ENCODE measurements at places on chromosomes 1 and 21.

DNA sequence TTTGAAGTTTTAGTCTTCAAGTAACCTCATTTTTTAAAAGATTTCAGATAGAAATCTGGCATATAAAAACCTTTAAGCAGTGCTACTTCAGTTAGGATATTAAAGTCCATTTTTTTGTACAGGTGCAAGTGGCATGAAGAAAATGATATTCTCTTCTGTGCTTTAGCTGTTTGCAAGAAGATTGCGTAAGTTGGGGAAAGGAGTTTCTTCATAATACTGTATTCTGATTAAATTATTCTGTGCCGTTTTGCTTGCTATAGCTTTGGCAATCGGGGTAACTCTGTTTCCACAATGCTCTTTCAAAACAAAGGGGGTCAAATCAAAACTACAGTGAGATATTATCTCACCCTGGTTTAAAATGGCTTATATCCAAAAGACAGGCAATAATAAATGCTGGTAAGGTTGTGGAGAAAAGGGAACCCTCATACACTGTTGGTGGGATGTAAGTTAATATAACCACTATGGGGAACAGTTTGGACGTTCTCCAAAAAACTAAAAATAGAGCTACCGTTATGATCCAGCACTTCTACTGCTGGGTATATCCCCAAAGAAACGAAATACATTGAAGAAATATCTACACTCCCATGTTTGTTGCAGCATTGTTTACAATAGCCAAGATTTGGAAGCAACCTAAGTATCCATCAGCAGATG lies 27.1 kb downstream of the MAEL start:
- no peak for DNase-seq

DNA sequence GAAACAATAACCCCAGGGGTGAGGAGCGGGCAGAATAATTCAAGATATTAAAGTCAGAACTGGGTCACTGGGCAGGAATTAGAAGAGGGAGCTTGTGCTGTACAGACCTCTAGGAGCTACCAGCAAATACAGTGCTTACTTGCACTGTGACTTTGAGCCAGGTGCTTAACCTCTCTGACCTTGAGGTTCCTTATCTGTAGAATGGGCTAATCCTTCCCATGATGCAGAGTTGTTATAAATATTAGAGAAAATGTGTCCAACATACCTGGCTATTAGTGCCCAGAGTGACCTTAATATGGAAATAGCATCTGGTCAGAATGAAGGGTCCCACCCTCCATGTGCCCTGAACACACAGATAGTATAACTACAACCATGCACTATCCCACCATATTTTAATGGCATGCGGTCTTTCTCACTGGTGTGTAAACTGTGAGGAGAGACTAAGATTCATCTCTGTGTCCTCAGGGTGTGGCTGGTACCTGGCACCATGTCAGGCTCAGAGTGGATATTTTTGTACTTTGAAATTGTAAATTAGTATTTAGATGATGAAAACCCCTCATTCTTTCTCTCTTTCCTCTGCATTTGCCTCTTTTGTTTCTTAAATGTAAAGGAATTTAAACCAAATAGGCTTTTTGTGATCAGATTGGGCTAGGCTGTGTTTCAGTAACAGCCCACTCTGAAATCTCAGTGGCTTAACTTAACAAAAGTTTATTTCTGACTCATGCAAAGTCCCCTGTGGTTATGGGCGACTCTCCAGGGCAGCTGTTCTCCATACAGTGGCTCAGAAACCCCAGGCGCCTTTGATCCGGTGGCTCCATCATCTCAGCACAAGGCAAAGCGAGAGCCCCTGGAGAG lies 60.0 kb upstream of the ROR1 start:
- DNase-seq, result no peak

DNA sequence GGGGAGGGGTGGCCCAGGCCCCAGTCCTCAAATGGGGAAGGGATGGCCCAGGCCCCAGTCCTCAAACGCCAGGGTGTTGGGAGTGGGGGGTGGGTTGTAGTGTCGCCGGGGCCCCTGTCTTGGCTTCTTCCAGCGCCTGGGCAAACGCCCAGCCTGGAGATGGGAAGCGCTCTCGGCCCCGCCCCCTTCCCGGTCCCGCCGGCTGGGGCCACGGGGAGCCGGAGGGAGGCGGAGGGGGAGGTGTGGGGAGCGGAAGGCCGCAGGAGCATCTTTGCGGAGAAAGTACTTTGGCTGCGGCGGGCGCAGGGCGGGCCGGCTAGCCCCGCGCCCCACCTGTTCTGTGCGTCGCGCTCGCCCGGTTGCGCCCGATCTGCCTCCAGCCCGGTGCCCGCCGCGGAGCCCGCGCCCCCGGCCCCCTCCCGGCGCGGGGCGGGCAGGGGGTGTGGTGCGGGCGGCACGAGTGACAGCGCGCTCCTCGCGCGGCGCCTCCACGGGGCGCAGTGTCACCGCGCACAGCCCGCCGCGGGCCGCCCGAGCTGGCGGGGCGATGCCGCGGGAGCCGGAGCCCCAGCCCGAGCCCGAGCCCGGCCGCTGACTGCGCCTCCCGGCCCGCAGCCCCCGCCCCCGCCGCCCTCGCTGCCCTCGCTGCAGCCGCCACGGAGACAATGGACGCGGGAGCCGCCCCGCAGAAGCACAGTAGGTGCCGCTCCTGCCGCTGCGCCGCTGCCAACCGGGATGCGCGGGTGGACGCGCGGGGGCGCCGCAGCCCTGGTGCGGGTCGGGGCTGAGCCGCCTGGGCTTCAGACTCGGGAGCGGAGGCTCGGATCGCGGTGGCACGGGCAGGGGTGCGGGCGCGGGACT lies 31.1 kb upstream of the PEX10 start:
- DNase-seq, result no peak

- no peak for DNase-seq
Measured at GRCh38 chr1:39230261-39231190, 26.0 kb downstream of the MACF1 start.

- DNase-seq, result no peak
Measured at GRCh38 chr1:168520832-168521231, 23.0 kb downstream of the XCL2 start.

DNA sequence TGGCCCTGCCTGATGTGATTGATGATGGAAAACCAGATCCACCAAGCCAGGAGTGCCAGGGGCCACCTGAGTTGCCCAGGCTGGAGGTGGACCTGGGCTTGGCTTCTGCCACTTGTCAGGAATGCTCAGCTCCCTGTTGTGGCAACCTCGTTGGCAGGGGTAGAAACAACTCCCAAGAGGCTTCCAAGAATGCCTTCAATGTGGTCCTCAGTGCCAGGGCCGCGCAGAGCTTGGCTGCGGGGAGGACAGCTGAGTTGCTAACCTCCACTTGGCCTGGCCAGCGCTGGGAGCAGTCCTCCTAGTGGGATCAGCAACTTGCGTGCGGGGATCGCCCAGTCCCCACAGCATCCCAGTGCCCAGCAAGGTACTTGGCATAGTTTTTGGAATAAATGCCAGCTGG lies 9.0 kb downstream of the MYOM3 start:
- no peak for DNase-seq

DNA sequence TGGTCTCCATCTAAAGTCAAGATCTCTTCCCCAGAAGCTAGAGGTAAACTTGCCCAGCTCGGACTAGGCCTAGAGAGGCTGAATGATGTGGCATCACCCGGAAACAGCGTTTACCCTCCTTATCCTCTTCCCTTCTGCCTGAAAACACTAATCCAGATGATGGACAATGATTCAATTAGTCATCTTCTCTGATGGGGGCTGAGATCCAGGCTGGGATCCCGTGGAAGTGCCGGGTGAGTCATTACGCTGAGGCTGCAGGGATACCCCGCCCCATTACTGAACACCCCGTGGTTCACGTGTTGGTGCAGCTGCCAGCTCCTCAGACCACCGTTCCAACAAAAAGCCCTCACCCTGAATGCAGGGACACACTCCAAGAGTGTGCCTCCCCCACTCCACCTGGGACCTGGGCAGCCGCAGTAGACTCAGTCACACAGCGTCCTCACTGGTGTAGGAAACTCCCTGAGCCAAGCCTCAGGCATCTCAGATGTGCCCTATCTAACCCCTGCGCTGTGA lies 2.0 kb downstream of the S100A6 start:
- no peak for DNase-seq

- no peak for DNase-seq
Measured at GRCh38 chr1:41371630-41372599, 10.7 kb downstream of the FOXO6 start.

DNA sequence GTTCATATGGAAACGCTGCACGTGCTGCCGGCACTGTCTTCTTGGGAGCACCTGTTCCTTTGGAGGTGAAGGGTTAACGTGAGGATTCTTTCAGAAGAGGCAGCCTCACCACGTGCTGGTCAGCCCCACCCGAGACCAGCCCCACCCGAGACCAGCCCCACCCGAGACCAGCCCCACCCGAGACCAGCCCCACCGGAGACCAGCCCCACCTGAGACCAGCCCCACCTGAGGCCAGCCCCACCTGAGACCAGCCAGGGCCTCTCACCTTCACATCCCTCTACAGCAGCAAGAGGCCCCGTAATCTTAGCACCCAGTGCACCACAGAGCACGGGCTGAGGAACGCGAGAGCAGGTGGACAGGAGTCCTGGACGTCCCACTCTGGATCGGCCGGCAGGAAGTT lies 18.0 kb downstream of the PRDM16 start:
- DNase-seq, result no peak

DNA sequence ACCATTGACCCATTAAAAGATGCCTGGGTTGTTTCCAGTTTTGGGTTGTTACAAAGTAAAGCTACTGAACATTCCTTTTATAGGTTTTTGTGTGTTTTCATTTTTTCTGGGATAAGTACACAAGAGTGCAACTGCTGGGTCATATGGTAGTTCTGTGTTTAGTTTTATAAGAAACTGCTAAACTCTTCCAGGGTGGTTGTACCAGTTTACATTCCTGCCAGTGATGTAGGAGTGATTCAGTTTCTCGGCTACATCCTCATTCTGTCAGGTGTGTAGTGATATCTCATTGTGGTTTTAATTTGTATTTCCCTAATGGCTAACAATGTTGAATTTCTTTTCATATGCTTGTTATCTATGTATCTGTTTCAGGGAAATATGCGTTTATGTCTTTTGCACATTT lies 58.5 kb upstream of the DNAJC6 start:
- DNase-seq, result no peak

- no peak for DNase-seq
Measured at GRCh38 chr21:40556442-40556968, 290.5 kb downstream of the DSCAM start.

DNA sequence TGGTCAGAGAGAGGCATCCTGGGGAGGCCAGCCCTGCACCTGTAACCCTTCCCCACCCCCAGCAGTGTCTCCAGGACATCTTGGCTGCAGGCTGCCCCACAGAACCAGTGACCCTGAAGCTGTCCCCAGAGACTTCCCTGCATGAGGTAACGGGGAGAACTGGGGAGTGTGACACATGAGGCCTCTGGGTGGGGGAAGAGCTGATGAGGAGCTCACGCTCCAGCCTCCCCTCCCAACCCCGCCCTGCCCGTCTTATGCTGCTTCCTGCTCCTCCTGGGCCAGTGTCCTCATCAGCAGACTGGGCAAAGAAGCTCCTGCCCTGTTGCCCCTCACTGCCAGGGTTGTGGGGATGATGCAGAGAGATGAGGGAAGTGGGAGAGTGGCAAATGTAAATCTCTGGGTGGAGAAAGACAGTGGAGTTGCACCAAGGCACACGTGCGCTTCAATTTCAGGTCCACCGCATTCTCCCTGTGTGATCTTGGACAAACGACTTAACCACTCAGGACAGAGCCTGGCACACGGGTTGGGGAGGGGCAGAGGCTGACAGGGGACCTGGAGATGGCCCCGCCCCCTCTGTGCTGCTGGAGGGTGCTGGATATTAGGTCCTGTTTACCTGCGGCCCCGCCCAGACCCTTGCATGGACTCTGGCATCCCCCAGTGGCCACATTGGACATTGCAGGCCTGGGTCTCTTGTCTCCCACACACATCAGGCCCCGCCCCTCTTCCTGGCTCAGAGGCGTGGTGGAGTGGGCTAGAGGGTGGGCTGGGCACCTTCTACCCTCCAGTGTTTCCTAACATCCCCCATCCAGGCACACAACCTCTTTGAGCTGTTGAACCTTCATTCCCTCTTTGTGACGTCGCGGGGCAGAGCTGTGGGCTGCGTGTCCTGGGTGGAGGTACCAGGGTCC lies 12.3 kb downstream of the CLCNKB start:
- peak; percentile 74 for DNase-seq

DNA sequence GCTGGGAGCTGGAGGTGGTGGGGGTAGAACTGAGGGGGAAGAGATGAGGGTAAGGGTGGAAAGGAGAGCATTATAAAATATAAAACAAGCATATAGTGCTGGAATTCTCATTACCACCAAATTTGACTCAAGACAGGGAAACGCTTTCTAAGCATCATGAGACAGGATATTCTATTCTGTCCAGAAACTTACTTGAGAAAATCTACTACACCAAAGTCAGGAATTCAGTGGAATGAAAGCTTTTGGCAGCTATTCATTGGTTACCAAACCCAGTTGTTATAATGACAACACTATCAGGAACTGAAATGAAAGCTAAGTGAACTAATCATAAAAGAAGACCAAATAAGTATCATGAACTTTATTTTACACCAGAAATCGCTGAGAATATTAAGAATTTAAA lies 14.5 kb downstream of the AIDA start:
- no peak for DNase-seq

DNA sequence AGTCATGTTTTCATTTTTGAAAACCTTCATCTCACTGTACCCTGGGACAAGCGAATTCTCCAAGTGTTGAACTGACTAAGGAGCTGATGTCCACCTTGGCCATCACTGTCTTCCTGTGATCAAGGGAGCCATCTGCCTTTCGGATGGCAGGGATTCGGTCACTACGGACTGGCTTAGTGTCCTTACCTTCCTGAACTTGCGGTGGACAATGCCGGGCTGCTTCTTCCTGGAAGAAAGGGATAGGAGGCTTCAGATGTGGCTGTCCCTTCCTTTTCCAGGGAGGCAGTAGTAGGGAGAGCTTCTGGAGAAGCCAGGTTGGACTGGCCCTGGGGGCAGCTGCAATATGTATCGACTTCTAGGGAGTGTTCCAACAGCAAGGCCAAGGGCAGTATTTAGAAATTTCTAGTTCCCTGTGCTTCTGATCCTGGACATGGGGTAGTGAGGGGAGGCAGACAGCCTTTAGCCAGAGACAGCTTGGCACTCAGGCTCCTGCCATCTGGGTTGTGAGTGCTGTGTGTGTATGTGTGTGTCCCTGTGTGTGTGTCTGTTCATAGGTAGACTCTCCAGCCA lies 114.6 kb downstream of the IER5 start:
- no peak for DNase-seq

DNA sequence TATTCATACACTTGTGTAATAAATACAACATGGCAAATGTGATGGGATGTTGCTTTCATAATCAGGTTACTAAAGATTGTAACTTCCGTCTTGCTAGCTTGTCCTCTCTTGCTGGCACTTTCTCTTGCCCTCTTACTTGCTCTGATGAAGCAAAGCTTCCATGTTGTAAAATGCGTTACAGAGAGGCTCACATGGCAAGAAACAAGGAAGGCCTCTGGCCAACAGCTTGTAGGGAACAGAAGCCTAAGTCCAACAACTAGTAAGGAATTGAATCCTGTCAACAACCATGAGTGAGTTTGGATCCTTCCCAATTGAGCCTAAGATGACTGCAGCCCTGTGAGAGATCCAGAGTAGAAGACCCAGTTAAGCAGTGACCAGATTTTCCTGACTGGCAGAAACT lies 15.4 kb downstream of the TMED5 start:
- DNase-seq, result no peak

- DNase-seq, result no peak
Measured at GRCh38 chr1:48341221-48341620, 118.7 kb downstream of the SLC5A9 start.

All from stimulated activated CD8-positive, alpha-beta memory T cell treated with anti-CD3 and anti-CD28 coated beads, Interleukin-2, amount 100 ng/mL, for 1 hour (primary cell).